Activated T-helper 1 cell treated with anti-CD3 and anti-CD28 coated beads, Interleukin-12 subunit alpha, Interleukin-12 subunit beta, Interleukin-2, Interleukin-4 antibody, amounts not matched to agents 30 ng/mL and 10 ng/mL and 1 ng/mL, durations not matched to agents 14 hours and 24 hours and 36 hours (primary cell): ENCODE measurements at places on chromosomes 16 and 17. TPM values are rescaled to one million over a fixed set of nuclear protein-coding genes. Genes with fewer than 3 reads are reported as not detected.

DNA sequence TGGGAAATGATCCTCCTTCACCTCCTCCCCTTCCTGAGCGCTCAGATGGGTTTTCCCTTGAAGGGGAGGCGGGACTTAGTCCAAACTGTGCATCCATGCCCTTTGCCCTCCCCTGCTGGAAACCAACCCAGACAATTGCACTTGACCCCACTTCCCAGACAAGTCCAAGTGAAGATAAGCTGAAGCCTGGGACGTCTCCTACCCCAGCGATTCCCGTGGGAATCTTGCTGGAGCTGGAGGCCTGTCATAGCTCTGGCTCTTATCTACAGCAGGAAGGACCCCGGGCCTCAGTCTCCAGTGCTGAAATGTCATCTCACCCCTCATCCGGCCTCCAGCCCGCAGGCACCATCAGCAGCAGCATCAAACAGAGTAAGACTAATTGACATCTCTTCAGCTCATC lies 6.5 kb upstream of the NGFR start:
- no peak for DNase-seq

DNA sequence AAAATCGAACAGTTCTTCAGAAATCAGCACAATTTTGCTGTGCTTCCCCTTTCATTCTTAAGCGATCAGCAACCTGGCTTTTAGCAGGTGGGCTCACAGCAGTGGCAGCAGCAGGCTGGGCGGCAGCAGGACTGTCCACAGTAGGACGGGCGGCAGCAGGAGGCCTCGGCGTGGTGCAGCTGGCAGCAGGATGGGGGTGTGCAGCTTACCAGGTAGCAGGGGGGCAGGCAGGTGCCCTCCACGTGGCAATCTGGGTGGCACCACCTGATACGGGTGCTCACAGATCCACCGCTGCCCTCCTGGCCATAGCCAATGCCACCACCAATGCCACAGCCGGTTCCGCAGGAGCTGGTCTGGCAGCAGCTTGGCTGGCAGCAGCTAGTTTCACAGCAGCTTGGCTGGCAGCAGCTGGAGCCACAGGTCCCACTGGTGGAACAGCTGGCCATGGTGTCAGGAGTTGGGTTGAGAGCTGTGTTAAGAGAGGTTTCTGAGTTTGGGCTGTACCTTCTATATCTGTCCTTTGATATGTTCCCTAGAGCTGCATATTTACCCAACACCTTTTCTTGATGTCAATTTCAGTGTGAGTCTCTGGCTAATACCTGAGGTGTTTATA lies at the start of gene KRTAP1-4:
Gene KRTAP1-4 (minus strand): TSS at position 563 of the 613 bp plus-strand sequence. CDS start 117 bp downstream, at position 446.
- DNase-seq, result no peak

GRCh38 chr16:72481419-72481818 lies 309.5 kb upstream of the PMFBP1 start:
- no peak for DNase-seq

DNA sequence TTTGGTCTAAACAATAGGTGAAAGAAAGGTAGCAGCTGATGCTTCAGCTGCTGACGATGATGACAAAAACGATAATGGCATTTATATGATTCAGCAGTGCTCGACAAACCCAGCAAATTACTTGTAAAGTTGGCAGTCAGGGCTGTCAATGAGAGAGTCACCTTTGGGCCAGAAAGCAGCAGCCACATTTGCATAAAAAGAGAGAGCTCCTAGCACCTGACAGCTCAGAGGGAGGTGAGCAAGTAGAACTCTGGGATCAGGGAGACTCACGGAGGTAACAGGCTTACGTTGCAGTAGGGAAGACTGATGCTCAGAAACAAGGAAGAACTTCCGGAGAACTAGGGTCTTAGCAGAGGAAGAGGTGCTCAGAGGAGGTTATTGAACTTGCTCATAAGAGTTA lies 291.9 kb upstream of the ZFHX3 start:
- no peak for DNase-seq

Gene TVP23A
- total RNA-seq, result not detected in 2 replicates

- no peak for DNase-seq
Observed at GRCh38 chr17:12114686-12115418, 94.2 kb downstream of the MAP2K4 start.

GRCh38 chr17:38886643-38887010 lies 16.8 kb downstream of the LASP1 start:
- DNase-seq, result no peak

DNA sequence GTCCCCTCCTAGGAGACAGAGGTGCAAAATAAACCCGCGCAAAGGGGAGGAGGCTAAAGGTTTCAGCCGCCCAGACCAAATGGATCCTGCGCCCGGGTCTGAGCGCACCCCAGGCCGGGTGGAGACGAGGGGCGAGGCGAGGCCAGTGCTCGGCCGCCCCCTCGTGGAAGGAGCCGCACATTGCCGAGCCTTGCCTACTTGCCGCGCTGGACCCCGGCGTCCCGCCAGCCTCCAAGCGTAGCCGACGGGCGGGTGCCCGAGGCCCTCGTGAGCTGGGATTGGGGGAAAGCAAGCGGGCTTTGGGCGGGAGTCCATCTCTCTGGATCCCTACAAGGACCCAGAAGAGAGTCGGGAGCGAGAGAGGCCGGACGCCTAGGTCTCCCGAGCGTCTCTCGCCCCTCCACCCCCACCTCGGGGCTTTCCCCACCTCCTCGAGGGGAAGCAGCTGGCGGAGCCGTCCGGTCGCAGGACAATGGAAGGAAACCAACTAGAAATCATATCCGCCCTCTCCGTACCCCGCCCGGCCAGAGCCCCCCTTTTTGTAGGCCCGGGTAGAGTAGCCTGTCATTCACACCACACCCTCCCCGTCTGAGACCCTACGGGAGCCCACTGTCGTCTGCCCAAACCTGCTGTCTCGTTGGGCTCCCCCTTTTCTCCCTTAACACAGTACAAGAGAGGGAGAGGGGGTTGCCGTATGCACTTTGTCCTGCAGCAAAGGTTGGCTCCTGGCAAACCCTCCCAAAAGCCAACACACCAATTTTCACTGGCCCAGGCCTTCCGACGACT lies 664 bp upstream of the BCL6B start:
- DNase-seq, result peak; percentile 78

DNA sequence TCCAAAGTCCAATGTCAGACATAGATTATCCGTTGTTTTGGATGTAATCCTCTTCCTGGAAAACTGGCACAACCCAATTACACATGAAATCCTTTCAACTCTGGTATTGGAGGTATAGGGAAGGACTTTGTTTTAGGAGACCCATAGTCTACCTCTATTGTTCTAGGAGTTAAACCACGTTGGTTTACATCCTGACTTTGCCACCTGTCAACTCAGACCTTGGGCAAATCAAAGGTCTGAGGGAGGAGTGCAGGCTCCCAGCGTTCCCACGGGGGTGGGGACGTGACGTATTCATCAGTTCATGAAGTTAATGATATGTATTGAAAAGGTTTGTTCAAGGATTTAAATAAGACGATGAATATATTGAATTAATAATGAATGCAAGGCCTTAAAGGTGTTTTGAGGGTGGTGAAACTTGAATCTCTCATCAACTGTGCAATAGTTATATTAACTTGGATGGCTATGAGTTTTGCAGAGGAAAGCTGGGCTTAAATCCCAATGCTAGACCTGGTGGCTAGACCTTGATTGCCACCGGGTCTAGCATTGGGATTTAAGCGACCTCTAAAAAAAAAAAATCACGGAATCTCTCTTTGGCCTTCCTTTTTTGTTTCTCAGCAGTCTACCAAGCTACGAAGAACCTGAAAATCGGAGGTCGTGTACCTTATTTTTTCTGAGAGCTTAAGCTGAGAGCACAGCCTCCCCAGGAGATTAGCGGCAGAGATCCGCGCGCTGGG lies 744 bp upstream of the NF1 start:
- DNase-seq, result no peak

GRCh38 chr17:53032861-53033271 lies 789.9 kb upstream of the KIF2B start:
- DNase-seq, result no peak

DNA sequence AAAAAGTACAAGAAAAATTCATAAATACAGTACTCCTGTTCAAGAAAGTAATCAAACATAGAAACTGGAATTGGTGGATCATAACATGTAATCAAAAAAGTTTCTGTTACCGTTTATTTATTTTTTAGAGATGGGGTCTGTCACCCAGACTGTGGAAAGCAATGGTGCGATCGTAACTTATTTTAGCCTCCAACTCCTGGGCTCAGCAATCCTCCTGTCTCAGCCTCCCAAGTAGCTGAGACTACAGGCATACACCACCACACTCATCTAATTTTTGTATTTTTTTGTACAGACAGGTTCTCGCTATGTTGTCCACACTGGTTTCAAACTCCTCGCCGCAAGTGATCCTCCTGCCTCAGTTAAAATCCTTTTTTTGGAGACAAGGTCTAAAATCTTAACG lies 22.5 kb downstream of the ARHGAP17 start:
- DNase-seq, result no peak

Gene NXN
- total RNA-seq, result 0.24 and 0.31 TPM in 2 replicates

DNA sequence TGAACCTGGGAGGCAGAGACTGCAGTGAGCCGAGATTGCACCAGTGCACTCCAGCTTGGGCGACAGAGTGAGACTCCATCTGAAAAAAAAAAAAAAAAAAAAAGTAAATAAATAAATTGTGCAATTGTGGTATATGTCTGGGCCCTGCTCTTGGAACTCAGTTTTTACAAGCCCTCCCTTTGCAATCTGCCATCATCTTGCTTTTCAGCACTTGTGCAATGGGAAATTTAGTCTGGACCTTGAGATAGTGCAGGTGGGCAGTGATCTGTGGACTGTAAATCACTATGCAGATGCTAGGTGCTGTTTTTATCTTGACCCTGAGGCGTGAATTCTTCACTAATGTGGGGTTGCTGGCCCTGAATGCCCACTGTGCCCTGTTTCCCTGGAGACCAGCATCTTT lies 6.5 kb upstream of the RAP1GAP2 start:
- no peak for DNase-seq

DNA sequence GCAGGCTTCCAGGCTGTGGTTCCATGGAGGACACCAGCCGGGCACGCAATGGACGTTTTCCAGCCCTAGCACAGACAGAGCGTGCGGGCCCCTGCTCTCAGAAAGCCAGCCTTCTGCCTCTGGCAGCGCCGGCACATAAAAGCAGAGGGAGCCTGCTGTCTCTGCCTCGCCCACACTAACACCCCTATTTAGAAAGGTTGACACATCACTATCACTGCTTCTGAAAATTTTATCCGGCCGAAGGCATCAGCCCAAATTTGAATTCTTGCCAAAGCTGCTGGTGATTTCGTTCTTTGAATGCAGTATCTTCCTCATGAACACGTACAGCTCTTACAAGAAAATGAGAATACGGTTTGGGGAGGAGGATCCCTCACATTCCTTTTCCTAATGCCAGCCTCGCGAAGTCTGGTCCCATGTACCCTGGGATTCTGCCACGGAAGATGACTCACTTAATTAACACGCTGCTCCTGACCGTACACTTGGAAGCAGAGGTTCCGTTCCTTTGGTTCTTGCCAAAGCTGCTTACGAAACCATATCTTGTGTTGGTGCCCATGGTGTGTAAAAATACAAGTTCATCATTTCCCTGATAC lies 1.3 kb upstream of the RAB11FIP3 start:
- DNase-seq, result no peak

GRCh38 chr17:4999430-5000093 lies 1.8 kb downstream of the KIF1C start:
- no peak for DNase-seq

DNA sequence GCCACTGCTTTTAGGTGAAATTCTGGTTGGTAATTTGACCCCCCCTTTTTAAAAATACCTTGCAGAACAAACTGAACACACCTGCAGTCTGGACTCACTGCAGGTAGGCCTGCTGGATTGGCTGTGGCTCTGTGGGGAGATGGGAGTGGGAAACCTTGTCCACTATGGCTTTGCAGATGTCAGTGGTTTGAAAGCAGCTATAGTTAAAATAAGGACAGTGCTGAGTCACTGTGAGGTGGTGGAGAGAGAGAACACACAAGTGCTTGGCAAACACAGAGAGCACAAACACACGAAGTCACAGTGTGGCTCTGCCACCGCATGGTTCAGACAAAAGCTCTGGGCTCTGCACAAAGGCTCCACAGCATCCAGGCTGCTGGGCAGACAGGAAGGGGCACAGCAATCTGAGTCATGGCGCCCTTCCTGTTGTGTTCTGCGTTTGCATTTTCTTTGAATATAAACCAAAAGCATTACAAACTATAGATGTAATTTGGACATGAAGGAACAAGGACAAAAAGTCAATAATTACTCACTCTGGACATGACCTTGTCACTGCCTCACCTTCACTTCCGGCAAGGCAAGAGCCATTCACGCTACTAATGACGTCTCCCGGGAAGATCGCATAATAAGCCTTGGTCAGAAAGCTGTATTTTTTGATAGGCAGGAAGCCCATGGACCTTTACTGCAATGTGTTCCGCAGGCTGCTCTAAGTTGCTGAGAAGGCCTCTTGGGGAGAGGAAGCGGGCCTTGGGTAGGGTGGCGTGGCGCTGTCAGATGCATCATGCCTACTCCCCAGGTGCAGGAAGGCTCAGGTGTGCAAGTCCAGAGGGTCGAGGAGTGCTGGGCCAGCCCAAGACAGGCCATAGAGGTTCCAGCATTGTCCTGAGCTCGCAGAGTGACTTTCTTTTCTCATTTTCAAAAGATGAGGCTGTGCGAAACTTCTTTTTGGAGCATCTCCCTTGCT lies 60.1 kb upstream of the MED9 start:
- DNase-seq, result peak; percentile 5

DNA sequence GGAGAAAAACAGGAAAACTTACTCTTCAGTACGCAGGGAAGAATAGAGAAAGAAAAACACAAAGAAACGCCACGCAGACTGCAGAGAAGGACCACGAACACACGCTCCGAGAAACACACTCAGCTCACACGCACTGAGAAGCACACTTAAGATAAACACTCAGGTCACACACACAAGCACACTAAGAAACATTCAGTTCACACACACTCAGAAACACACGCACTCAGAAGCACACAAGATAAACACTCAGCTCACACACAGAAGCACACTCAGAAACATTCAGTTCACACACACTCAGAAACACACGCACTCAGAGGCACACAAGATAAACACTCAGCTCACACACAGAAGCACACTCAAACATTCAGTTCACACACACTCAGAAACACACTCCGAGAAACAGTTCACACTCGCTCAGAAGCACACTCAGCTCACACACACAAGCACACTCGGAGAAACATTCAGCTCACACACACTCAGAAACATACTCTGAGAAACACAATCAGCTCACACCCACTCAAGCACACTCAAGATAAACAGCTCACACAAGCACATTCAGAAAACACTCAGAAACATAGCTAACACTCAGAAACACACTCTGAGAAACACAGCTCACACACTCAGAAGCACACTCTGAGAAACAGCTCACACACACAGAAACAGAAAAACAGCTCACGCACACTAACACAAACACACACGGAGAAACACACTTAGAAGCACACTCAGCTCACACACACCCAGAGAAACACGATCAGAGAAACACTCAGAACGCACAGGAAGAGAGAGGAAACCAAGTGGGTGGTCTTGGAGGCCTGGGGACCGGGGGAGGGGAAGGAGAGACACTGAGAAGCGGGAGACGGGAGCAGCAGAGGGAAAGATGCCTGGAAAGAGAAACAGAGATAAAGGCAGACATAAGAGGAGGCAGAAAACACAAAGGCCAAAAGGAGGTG lies 908 bp downstream of the TMEM98 start:
- DNase-seq, result no peak

- DNase-seq, result no peak
Observed at GRCh38 chr16:30736995-30737793, 11.0 kb upstream of the PHKG2 start.
